ENCODE measurements at places on chromosomes 16 and 17. TPM values are rescaled to one million over a fixed set of nuclear protein-coding genes. Genes with fewer than 3 reads are reported as not detected.

- no peak for DNase-seq
Observed at GRCh38 chr17:16269658-16270057, 52.6 kb downstream of the PIGL start.

DNA sequence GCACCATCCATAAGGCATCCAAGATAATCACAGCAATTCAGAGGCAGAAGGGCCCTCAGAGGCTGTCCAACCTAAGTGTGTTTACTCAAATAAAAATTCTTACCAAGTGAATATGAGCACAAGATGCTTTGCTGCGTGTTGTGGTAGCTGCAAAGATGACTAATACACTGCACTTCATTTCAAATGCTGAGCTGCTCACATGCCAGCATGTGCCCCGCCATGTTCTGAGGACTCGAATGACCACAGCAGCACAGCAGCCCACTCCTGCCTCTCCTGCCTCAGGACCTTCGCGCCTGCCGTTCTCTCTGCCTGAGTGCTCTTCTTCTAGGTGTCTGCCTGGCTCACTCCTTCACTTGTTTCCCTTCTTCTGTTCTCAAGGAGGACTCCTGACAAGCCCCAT lies 19.0 kb downstream of the PIK3R5 start:
- DNase-seq, result no peak

GRCh38 chr17:39946551-39947330 lies 16.1 kb upstream of the GSDMA start:
- DNase-seq, result no peak

DNA sequence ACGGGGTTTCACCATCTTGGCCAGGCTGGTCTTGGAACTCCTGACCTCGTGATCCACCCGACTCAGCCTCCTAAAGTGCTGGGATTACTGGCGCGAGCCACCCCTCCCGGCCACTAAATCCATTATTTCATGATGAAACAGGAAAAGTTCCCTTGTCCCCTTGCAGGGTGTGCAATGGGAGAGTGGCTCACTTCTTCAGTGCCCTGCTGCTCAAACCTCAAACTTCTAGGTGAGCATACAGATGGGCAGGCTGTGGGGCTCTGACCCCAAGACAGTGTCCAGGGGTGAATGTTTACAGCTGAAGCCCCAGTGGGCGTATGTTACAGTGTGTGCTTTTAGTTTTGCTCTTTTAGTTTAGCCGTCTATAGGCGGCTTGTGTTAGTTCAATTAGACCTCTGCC lies 34.7 kb downstream of the GJC1 start:
- no peak for DNase-seq

The MPP2 gene
- 2.3 TPM for total RNA-seq

DNA sequence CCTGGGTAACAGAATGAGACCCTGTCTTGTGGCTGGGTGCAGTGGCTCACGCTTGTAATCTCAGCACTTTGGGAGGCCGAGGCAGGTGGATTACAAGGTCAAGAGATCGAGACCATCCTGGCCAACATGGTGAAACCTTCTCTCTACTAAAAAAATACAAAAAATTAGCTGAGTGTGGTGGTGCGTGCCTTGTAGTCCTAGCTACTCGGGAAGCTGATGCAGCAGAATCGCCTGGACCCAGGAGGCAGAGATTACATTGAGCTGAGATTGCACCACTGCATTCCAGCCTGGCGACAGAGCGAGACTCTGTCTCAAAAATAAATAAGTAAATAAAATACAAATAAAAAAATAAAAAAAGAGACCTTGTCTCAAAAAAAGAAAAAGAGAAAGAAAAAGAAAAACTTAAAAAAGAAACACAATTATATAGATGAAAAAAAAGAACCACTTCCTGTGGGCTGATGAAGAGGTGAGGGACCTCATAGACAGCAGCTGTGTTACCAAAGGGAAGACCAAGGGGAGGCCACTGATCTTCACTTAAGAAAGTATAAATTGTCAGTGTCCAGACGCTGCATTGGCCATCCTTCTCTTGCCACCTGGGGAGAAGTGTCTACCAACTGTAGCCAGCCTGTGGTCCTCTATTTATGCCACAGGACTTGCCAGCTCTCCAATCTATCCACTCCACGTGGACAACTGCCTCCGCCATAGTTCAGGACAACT lies 24.4 kb upstream of the SMG1 start:
- no peak for DNase-seq

DNA sequence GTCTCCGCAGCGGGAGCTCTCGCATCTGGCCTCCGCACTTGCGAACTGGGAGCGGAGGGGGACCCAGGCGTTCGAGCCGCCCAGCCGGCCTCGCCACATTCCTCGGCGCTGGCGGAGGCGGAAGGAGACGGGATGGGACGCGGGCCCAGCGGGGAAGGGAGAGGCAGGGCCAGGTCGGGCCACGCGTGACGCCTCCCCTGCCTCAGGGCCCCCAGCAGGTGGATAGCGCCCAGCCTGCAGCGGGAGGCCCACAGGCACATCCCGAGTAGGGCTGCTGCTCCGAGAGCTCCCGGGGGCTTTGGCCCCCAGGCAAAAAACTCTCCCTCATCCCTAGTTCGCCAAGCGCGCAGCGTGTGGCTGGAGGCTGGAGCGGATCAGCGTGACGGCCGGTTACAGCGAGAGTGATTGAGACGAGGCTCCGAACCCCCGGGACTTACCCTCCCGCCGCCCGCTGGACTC lies 800 bp downstream of the PLEKHH3 start:
- peak; percentile 60 for DNase-seq

GRCh38 chr16:24626256-24626655 lies 86.9 kb downstream of the RBBP6 start:
- DNase-seq, result no peak

- peak; percentile 26 for DNase-seq
Observed at GRCh38 chr16:76653390-76654026, 376.3 kb downstream of the CNTNAP4 start.

DNA sequence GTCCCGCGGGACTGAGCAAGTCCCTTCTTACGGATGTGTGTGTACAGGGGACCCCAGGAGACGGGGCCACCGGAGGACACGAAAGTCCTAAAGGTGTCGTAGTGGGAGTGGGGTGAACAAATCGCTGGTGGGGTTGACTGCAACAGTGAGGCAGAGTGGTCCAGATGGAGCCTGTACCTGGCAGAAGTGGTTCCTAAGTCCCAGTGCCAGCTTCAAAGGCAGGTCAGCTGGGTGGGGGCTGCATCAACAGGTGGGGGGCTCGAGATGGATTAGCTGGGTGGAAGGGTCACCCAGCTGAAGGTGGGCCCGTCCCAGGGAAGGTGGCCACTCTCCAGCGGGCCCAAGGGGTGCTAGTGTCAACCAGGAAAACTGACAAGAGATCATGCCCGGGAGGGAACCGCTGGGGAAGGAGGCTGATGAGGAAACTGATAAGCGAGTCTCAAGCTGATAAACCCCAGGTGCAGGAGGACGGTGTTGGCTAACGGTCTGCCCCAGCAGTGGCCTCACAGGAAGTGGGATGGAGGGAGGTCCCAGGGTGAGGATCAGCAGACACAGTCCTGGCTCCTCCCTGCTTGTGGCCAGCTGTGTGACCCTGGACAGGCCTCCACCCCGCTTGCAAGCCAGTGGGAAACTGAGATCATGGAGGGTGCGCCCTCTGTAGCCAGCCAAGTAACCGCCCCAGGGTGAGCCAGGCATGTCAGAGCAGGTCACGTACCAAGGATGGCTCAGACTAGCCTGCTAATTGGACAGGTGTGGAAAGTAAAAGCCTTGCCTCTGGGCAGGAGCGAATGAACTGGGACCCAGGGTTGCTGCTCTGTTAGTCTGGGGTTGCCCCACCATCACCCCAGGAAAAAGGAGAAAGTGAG lies 1.0 kb downstream of the ORAI3 start:
- DNase-seq, result peak; percentile 93

DNA sequence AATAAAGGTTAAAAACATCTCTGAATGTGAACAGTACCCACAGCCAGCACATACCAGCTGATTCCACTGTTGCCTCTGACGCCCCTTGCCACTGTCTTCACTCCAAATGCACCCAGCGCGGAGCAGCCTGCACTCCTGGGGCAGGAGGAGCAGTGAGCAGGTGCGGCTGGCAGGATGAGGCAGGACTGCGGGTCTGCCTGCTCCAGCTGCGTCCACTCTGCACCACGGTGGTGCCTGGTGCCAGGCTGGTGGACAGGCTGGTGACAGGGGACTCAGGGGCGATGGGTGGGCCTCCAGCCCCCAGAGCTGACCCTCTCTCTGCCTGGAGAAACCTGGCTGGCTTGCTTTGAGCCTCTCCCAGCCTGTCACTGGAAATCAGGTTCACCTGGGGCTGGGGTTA lies 9.4 kb downstream of the RAB40B start:
- no peak for DNase-seq

GRCh38 chr16:66385415-66385814 lies 18.9 kb downstream of the CDH5 start:
- no peak for DNase-seq

DNA sequence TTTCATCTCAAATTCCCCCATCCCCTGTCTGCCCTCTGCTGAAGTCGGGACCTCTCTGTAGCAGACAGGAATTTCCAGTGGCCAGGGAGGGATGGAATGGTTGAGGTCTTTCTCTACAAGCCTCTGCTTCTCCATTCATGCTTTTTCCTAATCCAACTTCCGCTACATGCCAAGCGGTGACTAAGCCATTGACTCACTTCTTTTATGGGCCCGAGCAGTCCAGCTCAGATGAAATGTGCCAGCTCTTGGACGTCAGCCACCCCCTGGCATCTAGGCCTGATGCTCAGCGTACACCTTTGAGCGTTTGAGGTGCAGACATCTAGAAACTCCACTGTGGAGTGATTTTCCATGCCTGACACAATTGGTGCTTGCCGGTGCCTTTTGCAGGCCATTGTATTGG lies 40.7 kb upstream of the GPR139 start:
- peak; percentile 26 for DNase-seq

DNA sequence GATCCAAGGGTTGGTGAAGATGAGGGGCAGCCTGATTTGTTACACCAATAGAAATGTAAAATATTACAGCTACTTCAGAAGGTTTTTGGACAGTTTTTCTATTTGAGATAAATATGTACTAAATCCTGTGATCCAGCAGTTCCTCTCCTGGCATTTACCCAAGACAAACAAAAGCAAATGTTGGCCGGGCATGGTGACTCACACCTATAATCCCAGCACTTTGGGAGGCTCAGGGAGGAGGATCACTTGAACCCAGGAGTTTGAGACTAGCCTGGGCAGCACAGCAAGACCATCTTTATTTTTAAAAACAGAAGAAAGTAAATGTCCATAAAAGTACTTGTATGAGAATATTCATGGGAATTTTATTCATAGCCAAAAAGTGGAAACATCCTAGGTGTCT lies 64.8 kb upstream of the MRC2 start:
- peak; percentile 50 for DNase-seq

DNA sequence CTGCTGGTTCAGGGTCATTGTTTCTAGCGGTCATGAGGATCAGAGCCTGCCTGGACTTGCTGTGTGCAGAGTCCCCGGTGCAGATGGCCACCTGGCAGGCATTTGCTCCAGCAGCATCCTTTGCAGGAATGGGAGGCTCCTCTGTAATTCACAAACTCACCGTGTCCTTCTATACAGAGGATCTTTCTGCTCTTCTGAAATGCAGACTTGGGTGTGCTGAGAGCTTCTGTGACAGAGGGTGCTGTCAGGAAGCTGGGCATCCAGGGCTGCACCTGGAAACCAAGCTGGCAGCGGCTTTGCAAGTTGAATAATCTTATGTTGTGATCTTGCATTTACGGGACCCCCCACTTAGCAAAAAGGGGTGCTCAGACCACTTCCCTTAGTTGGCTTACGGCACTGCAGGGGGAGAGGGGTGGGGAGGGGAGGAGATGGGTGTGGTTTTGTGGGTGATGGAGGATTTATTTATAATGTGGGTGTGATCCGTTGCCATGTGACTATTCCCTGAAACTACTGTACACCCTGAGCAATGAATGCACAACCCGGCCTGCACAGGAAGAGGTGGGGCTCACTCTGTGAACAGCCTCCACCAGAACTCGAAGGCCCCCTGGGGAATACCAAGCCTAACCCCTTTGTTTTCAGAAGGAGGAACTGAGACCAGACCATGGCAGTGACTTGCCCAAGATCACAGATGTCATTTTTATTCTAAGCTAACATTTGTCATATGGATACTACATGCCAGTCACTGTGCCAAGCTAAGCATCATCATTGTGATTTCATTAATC lies 178.3 kb downstream of the PRKCB start:
- no peak for DNase-seq

DNA sequence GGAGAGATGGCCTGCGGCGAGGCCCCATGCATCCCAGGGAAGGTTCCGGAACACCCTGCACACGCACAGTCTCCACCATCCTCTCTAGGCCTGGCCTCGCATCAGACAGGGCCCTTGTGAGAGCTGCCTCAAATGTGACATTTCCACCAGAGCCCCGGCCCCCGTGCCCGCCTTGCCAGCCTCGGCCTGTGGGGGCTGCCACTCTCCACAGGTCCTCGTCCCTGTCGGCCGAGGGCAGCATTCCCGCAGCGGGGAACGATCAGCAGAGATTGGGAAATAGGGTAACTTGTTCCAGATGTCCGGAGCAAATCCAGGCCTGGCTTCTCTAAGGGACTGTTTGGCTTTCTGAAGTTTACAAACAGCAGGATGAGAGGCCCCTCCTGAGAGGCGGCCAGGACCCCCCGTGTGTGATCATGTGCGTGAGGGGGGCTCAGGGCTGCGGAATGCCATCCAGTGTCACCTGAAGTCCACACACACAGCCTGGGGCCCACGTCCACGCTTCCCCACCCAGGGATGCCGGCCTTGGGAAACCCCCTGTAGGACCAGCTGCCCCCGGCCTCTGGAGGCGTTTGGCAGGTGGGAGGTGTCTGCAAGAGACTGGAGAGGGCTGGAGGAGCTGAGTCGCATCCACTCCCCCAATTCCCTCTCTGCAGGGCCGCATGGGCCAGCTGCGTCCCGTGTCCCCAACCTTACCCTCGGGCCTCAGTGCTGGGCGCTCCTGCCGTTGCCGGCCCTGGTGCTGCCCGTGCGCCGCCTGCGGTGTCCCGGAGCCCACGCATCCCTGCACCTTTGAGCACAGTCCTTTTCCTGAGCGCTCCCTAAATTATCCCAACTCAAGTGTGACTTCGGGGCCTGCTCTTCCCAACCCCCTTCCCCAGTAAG lies 70.4 kb downstream of the ZDHHC7 start:
- DNase-seq, result no peak

DNA sequence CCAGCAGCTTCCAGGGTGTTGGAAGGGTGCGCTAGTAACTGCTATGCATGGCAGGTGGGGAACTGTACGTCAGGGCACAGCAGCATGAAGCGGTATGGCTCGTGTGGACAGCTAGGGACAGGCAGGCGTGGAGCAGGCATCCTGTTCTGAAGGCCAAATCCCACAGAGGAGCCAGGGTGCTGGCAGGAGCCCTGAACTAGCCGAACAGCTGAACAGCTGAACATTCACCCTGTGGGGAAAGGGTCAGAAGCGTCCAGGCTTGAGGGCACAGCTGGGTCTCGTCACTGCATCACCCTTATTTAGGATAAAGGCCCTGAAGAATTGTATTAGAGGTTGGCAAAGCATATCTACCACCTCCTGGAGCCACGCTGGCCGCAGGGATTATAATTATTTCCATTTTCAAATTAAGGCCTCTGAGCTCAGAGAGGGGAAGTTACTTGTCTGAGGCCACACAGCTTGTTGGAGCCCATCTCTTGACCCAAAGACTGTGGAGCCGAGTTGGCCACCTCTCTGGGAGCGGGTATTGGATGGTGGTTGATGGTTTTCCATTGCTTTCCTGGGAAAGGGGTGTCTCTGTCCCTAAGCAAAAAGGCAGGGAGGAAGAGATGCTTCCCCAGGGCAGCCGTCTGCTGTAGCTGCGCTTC lies 3.3 kb upstream of the STH start:
- peak; percentile 96 for DNase-seq

The SBK1 gene
- total RNA-seq, result 3.7 TPM

The SKAP1 gene
- not detected for total RNA-seq

Data from myocyte (in vitro differentiated cells).